Fibroblast of lung (primary cell): ENCODE measurements at places on chromosomes 2 and 18. TPM values are rescaled to one million over a fixed set of nuclear protein-coding genes. Genes with fewer than 3 reads are reported as not detected.

The CLEC4F gene
- total RNA-seq = not detected in 2 replicates

The DUSP28 gene
- total RNA-seq = 1.8 and 2.5 TPM in 2 replicates

The SCN1A gene
- total RNA-seq = under 0.01 and 0.50 TPM in 2 replicates

The ATIC gene
- total RNA-seq = 35.4 and 40.3 TPM in 2 replicates

The HOXD12 gene
- total RNA-seq = not detected in 2 replicates

The HOXD4 gene
- total RNA-seq = not detected in 2 replicates

The ZNF521 gene
- total RNA-seq = 23.6 and 43.6 TPM in 2 replicates

The ZBTB14 gene
- 9.2 and 9.7 TPM in 2 replicates for total RNA-seq

The SULT1C4 gene
- 0.26 and 0.50 TPM in 2 replicates for total RNA-seq

The PHOSPHO2 gene
- 3.9 and 5.4 TPM in 2 replicates for total RNA-seq

The HOXD11 gene
- not detected in 2 replicates for total RNA-seq

The RSAD2 gene
- 0.77 and 1.7 TPM in 2 replicates for total RNA-seq

The FSIP2 gene
- 0.26 and 1.7 TPM in 2 replicates for total RNA-seq

The GAL3ST2 gene
- 0.17 TPM in 1 of 2 replicates, not detected in the other for total RNA-seq

The CD302 gene
- 9.4 and 15.9 TPM in 2 replicates for total RNA-seq

The CCDC178 gene
- under 0.01 and 0.17 TPM in 2 replicates for total RNA-seq
